ENCODE measurements at places on chromosomes 1 and 21.
A peak's percentile ranks its signal among the peaks of the same experiment; 100 is the strongest.

GRCh38 chr1:212292250-212293105 is 7.3 kb downstream of the PPP2R5A start:
- DNase-seq, result no peak

GRCh38 chr1:8537991-8538390 is 220.1 kb downstream of the SLC45A1 start:
- no peak for DNase-seq

- DNase-seq, result peak; percentile 40
Observed at GRCh38 chr1:28249013-28249865, 10.1 kb upstream of the SESN2 start.

DNA sequence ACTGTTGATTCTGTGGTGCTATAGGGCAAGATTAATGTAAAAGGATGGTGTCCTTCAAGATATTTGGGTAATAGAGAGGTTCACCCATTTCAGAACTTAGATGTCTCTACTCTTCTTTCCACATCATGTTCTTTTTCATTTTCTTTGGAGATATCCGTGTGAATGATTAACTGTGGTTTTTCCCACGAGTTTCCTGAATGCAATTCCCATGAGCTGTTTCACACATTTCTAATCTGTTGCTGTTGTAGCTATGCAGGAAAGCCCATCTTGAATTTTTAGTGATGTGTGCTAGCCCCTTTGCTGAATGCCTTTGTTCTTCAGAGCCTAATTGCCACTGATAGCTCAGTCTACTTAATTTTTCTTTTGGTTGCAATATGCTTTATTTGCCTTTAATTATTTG is 27.6 kb downstream of the SNX27 start:
- no peak for DNase-seq

DNA sequence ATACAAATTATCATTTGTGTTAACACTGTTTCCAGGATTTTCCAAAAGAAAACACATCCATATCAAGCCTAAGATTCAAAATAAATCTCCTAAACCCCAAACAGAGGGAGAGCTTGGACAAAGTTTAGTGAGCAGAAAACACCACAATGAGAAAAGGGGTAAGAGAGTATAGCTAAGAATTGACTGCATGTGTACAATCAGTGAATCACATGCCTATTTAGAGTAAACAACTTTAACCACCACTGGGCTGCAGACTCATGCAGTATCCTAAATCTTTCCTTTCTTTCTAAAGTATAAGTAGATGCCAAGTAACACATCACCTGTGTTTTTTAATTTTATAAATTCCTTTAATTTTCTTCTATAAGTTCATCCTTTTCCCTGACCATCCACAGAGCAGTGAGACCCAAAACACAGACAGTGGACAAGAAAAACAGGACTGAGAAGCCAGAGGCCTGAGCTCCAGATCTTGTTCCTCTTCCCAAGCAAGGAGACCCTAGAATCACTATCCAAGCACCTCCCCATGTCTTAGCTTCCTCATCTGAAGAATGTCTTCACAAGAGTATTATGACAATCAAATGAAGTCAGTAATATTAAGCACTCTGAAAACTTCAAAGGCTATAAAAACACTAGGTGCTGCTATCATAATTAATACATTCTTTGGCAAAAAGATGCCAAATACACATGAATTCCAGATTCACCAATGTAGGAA is 93.1 kb downstream of the VAV3 start:
- no peak for DNase-seq

GRCh38 chr1:84774669-84775534 is 84.6 kb upstream of the SSX2IP start:
- DNase-seq, result no peak

DNA sequence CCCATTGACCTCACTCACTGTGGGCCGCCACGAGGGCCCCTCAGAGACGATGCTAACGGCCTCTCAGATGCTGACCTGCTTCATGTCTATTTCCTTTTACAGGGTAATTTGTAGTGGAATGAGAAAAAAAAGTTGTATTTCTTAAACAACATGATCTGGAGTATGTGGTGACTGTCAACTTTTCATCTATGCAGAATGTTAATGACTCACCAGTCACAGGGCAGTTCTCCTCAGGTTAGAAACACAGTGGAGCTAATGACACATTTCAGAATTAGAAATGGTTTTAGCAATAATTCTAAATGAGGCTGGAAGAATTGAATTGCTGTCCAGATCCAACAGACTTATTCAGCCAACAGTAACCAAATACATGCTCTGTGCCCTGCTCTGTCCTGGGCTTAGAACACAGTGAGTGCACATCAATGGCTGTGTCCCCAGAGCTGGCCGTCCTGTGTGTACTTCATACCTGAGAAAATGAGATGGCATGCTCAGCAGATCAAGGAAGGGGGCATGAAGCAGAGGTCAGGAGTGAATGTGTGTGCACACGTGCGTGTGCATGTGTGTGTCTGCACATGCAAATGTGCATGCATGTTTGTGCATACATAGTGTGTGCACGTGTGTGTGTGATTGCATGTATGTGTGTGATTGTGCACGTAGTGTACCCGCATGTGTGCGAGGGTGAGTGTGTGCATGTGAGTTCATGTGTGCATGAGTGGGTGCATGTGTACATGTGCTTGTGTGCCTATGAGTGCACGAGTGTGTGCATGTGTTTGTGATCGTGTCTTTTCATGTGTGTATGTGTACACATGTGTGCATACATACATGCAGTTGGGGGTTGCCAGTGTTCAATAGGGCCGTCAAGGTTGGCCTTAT is 145.3 kb downstream of the PCBP3 start:
- no peak for DNase-seq

DNA sequence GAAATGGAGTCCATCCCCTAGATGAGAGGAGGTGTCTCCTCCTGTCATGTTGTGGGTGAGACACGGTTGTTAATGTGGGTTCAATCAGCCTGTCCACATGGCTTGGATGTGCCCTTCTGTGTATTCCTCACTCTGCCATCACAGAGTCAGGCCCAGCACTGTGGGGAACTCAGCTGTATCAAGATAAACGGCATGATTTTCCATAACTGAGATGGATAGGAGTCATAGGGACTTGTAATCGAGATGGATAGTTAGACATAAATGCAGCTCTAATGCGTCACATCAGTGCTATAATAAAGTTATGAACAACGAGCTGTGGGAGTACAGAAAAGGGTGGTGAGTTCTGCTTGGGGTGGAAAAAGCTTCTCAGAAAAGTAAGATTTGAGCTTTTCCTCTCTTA is 152.9 kb downstream of the RWDD3 start:
- DNase-seq, result no peak

GRCh38 chr1:110786802-110787327 is 86.1 kb upstream of the CD53 start:
- no peak for DNase-seq
